ENCODE measurements at places on chromosomes 16 and 17. TPM values are rescaled to one million over a fixed set of nuclear protein-coding genes. Genes with fewer than 3 reads are reported as not detected.

Gene HASPIN
- total RNA-seq: 0.13 TPM

Gene EIF1
- 426 TPM for total RNA-seq

Gene ALDOC
- total RNA-seq: 23.9 TPM

Gene PARN
- 34.5 TPM for total RNA-seq

Gene GFAP
- 2.8 TPM for total RNA-seq

DNA sequence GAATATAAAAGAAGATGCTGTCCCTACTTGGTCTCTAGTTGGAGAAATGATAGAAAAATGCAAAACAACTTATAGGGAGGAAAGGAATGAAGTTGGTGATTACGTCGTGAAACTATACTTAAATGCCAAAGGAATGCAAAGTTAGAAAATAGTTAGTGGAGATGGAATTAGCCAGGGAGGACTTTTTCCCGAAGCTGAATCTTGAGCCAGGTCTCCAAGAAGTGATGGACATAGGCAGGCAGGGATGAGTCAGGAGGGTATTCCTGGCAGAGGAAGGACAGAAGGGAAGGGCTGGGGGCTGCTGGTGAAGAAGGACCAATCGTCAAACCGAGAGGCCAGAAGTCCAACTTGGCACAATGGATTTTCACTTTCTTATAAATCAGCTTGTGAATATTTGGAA, 1.8 kb downstream of the SNTB2 start:
- H3K4me1 ChIP-seq: peaks cover 71% of the 10 kb centered on the region
- H3K27ac ChIP-seq: peak overlapping the region; percentile 96
- DNase-seq: no peak
- H3K27me3 ChIP-seq: no peaks in the 10 kb centered on the region
- peak overlapping the region; percentile 86 for H3K4me3 ChIP-seq
- H3K36me3 ChIP-seq: no peaks in the 10 kb centered on the region

DNA sequence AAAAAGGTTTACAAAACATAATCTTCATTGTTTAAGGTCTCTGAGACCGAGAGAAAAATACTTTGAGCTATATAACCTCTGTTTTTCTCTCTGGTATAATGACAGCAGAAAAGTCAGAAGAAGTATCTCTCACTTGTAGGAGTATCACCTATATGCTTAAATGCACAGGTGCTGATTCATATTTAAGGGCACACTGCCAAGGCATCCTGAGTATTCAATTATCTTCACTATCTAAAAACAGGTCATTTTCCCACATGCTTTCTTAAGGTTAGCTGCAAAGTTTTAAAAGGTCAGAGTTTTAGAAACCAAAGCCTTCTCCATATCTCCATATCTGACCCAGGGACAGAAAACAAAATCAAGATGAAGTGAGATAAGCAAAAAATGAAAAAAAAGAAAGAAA, 99.3 kb upstream of the C17orf78 start:
- no peak for DNase-seq
- H3K27me3 ChIP-seq: no peaks in the 10 kb centered on the region
- H3K36me3 ChIP-seq: no peaks in the 10 kb centered on the region
- no peak overlapping the region for H3K27ac ChIP-seq
- H3K4me3 ChIP-seq: no peak overlapping the region

- H3K27me3 ChIP-seq: peaks cover 4% of the 10 kb centered on the region
- no peaks in the 10 kb centered on the region for H3K36me3 ChIP-seq
- peak overlapping the region; percentile 49 for H3K4me3 ChIP-seq
- peaks cover 40% of the 10 kb centered on the region for H3K4me1 ChIP-seq
- no peak for DNase-seq
These were observed 5.5 kb upstream of the SECTM1 start for GRCh38 chr17:82338858-82339633.

- H3K36me3 ChIP-seq: peaks cover 10% of the 10 kb centered on the region
- no peaks in the 10 kb centered on the region for H3K27me3 ChIP-seq
- no peak overlapping the region for H3K4me3 ChIP-seq
- no peak overlapping the region for H3K27ac ChIP-seq
- no peak for DNase-seq
- peaks cover 60% of the 10 kb centered on the region for H3K4me1 ChIP-seq
These were observed 10.1 kb downstream of the SLC7A6 start for GRCh38 chr16:68274441-68274840.

DNA sequence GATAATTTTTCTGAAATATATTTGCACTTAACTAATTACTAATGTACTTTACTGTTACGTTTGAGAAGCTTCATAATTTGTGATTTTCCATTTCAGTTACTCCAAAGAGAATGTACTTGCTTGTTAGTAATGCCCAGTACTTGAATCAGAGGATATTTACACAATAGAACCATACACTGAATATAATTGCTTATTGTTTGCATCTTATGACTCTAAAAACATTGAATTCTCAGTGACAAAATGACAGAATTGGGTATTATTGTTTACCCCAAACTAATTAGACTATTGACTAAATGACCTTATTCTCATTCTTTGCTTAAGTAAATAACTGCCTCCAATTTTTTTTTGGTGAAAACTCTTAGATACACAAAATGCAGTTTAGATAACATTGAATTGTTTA, 8.9 kb downstream of the CCP110 start:
- H3K27ac ChIP-seq: no peak overlapping the region
- no peak for DNase-seq
- H3K27me3 ChIP-seq: no peaks in the 10 kb centered on the region
- H3K36me3 ChIP-seq: peaks cover 19% of the 10 kb centered on the region
- H3K4me1 ChIP-seq: no peaks in the 10 kb centered on the region

DNA sequence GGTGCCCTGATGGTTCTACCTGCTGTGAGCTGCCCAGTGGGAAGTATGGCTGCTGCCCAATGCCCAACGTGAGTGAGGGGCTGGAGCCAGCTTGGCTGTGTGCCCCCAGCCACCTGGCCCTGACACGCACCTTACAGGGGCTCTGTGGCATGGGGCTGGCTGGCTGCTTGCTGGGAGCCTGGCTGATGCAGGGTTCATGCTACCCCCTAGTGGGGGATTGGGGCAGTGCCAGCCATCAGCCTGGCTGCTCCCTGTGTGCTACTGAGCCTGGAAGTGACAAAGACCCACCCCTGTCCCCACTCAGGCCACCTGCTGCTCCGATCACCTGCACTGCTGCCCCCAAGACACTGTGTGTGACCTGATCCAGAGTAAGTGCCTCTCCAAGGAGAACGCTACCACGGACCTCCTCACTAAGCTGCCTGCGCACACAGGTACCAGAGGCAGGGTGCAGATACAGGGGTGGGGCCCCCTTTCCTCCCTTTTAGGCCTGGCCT, 5.7 kb downstream of the GRN start:
- peaks cover 6% of the 10 kb centered on the region for H3K4me1 ChIP-seq
- H3K4me3 ChIP-seq: no peak overlapping the region
- peaks cover 22% of the 10 kb centered on the region for H3K36me3 ChIP-seq
- no peak overlapping the region for H3K27ac ChIP-seq
- no peaks in the 10 kb centered on the region for H3K27me3 ChIP-seq

DNA sequence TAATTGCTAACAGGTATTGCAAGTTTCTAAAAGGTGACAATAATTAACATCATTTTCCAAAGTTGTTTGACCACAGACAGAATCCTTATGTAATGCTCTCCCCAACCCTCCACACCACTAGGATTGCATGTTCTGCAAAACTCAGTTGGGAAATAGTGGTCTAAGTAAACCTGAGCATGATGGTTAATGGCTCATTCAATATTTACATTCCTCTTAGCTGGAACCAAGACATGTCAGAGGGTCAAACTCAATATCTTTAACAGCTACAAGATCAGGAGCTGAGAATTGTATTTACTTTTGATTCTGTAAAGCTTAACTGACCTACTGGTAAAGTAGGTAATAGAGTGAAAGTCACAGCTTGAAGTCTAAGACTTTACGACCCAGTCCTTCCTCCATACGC, 10.2 kb downstream of the MFSD6L start:
- no peaks in the 10 kb centered on the region for H3K4me1 ChIP-seq
- H3K27me3 ChIP-seq: no peaks in the 10 kb centered on the region

GRCh38 chr17:9577373-9577709, 899 bp downstream of the CFAP52 start:
- DNase-seq: no peak
- no peaks in the 10 kb centered on the region for H3K36me3 ChIP-seq
- peak overlapping the region; percentile 70 for H3K27ac ChIP-seq

DNA sequence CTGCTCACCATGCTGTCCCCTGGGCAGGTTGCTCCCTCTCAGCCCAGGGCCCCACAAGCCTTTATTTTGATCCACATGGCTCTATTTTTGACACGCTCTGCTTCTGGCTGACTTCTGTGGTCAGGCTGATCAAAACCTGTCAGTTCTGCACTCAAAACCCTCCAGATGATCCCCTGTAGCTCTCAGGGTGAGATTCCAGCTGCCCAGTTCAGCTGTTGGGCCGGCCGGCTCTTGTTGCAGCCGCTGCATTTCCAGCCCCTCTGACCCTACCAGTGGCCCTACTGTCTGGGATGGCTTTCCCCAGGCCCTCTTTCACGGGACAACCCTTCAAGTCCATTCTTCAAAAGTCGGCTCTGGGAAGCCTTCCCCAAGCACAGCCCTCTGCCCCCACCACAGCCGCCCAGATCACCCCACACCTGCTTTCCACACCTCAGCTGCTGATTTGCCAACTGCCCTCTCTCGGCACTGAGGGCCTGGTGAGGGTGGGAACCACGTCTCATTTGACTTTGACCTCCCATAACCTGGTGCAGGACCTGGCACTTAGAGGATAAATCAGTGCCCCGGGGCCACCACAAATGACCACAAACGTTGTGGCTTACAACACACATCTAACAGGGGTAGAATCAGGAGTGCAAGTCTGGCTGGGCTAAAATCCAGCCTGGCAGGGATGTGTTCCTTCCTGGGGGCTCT, 16.3 kb upstream of the CACNG4 start:
- H3K27me3 ChIP-seq: no peaks in the 10 kb centered on the region
- no peaks in the 10 kb centered on the region for H3K36me3 ChIP-seq
- H3K4me1 ChIP-seq: peaks cover 44% of the 10 kb centered on the region
- no peak for DNase-seq

DNA sequence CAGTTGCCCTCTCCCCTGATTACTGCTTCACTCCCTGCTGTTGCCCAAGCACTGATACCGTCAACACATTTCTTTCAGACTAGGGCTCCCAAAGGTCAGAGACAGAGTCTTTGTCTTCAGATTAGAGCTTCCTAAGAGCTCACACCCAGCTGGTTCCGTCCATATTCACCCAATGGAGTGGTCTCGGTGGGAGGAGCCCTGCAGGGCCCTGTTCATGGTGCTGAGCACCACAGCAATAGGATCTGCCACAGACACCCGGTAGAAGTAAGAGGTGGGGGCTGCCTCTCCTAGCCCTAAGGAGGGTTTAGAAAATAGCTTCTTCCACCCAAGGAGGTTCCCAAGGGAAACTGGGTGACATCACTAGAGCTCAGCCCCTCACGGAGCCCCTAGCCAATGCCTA, 128.3 kb downstream of the CCDC144A start:
- no peak for DNase-seq
- H3K27me3 ChIP-seq: no peaks in the 10 kb centered on the region
- peaks cover 22% of the 10 kb centered on the region for H3K4me1 ChIP-seq
- no peaks in the 10 kb centered on the region for H3K36me3 ChIP-seq

DNA sequence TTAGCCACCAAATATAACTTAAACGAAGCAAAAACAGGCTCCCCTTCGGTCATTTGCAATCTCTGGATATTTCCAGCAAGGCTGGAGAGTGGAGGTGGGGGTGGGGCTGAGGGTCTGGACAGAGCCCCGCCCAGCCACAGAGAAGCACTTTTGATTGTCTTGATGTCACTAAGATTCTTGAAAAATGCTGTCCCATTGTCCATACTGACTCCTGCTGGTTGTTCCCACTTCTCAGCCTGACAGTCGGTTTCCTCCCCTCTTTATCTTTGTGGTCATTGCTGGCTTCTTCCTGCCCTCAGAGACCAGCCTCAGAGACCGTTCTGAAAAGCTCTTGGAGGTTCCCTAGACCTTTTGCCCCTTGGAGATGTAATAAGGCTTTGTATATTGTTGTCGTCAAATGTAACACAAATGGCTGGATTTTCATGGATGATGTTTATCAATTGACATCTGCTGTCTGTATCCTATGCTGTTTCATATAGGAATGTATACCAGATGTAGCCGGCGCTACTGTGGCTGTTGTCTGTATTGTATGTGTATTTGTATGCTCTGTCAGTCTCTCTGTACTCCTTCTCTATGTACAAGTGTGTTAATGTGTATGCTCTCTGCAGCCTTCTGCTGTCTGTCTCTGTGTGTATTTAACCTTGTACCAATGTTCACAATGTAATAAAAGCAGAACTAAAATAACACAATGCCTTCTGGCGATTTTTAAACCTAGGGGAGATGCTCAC, 94.8 kb upstream of the DNAH9 start:
- no peaks in the 10 kb centered on the region for H3K4me1 ChIP-seq
- H3K4me3 ChIP-seq: no peak overlapping the region
- no peaks in the 10 kb centered on the region for H3K36me3 ChIP-seq
- no peaks in the 10 kb centered on the region for H3K27me3 ChIP-seq
- H3K27ac ChIP-seq: no peak overlapping the region

DNA sequence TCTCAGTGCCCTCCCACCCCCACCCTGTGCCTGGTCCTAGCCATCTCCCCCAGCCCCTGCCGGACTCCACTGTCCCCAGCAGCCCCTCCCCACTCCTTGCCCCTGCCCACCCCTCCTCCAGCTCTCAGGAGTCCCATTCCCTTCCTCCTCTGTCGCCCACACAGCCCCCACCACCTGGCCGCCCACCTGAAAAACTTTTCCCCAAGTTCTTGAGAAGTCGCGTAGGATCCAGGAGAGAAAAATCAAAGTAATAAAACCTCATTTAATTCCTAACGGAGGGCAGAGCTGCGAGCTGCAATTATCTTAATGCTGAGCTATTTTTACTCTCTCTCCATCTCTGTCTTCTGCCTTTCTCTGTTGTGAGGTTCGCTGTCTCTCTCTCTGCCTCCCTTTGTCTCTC, 2.4 kb upstream of the PPP1R1B start:
- H3K27me3 ChIP-seq: peaks cover 20% of the 10 kb centered on the region
- peaks cover 11% of the 10 kb centered on the region for H3K4me1 ChIP-seq
- H3K4me3 ChIP-seq: no peak overlapping the region
- H3K36me3 ChIP-seq: no peaks in the 10 kb centered on the region
- no peak for DNase-seq

GRCh38 chr16:29662729-29663015, 375 bp upstream of the SPN start:
- peaks cover 13% of the 10 kb centered on the region for H3K4me1 ChIP-seq
- H3K27ac ChIP-seq: no peak overlapping the region
- no peaks in the 10 kb centered on the region for H3K27me3 ChIP-seq
- no peaks in the 10 kb centered on the region for H3K36me3 ChIP-seq

- no peaks in the 10 kb centered on the region for H3K27me3 ChIP-seq
- H3K4me1 ChIP-seq: peaks cover 46% of the 10 kb centered on the region
- DNase-seq: no peak
- peaks cover 48% of the 10 kb centered on the region for H3K36me3 ChIP-seq
- H3K4me3 ChIP-seq: peak overlapping the region; percentile 69
- peak overlapping the region; percentile 90 for H3K27ac ChIP-seq
These were observed 1.2 kb downstream of the RPS15A start for GRCh38 chr16:18788828-18789514.

- H3K4me1 ChIP-seq: peaks cover 70% of the 10 kb centered on the region
- no peak for DNase-seq
- H3K36me3 ChIP-seq: peaks cover 91% of the 10 kb centered on the region
- H3K27me3 ChIP-seq: no peaks in the 10 kb centered on the region
- no peak overlapping the region for H3K27ac ChIP-seq
- H3K4me3 ChIP-seq: no peak overlapping the region
These were observed 6.4 kb downstream of the ZNF207 start for GRCh38 chr17:32356378-32356743.
